ENCODE measurements at places on chromosomes 16 and 17. TPM values are rescaled to one million over a fixed set of nuclear protein-coding genes. Genes with fewer than 3 reads are reported as not detected.

DNA sequence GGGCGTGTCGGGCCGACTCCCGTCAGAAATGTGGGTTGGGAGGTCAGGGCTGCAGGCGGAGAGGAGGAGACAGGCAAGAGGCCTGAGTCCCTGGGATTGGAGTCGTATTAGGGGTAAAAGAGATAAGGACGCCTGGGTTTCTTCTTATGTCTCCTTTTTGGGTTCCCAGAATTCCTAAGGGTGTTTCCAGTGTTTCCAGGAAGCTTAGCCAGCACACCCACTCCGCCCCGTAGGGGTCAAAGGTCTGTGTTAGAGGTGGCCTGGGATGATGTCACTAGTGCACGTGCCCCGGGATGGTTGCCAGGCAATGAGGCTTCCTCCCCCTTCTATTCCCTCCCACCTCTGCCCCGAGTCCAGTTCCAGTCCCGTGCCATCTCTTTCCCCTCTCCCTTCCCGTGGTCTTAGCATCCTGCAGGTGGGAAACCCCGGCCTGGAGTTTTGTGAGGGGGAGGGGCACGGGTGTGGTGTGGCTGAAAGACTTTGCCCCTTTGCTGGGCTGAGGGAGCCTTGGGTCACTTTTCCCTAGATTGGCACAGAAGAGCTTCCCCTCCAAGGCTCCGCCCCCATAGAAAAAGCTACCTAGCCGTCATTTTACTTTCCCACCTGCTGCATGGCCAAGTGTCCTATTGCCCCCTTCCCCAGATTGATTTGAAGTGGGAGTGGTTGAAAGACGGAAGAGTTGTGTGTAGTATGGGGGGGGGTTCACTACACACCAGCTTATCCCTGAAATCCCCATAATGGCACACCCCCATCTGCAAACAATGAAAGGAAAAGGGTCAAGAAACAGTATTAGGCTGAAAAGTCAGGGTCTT is 2.8 kb downstream of the KDM6B start:
- DNase-seq, result peak; percentile 35

- no peak for DNase-seq
Observed at GRCh38 chr16:23949630-23950290, 114.0 kb downstream of the PRKCB start.

C1QL1 gene
- total RNA-seq, result not detected

DNA sequence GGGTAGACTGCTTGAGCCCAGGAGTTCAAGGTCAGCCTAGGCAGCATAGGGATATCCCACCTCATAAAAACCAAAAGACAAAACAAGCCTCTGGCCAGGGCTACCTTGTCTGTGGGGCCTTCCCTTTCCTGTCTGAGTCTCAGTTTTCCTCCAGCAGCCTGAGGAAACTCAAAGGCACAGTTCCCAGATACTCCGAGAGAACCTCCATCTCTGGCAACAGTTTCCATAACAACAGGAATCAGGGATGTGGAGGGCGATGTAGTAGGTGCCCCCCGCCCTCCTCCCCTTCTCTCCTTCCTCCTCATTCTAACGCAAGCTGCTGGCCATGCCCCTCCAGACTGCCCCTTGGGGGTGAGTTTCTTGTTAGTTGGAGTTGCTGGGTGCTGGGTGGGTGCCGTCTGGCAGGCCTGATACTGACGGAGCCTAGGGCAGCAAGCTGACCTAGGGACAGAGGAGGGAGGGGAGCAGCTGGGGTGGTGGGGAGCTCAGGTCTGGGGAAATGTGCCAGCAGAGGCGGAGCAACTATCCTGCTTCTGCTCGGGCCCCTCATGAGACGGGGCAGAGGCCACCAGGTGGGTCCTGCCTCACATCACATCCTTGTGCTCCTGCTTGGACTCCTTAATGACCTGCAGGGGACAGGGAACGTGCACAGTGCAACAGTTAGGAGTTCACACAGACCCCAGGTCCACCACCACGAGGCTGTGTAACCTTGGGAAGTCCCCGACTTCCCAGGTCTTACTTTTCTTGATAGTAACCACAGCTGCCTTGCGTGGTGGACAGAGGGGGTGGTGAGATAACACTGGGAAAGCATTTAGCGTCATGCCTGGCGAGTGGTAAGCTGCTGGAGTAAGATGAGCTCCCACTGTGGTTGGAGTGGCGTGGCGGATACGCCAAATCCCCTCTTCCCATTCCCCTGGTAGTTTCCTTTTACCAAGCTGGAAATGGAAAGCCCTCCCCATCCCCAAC is 7.8 kb upstream of the EFTUD2 start:
- peak; percentile 79 for DNase-seq

DNA sequence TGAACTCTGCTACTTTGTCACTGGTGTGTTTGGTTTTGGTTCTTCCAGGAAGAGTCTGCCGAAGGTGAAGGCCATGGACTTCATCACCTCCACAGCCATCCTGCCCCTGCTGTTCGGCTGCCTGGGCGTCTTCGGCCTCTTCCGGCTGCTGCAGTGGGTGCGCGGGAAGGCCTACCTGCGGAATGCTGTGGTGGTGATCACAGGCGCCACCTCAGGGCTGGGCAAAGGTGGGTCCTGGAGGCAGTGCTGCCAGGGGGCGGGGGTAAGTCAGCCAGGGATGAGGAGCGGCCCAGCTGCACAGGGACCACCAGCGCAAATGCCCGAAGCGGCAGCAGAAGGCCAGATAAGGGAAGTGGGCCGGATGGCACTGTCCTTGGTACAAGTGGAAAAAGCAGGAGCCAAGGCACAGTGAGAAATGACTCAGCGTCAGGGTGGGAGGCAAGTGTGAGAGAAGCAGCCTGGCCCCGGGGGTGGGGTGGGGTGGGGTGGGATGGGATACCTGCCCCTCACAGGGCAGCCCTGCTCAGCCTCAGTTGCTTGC is 41.9 kb downstream of the TMEM11 start:
- DNase-seq, result no peak

Data from K562 (cell line).